ENCODE measurements at places on chromosomes 3 and 15. TPM values are rescaled to one million over a fixed set of nuclear protein-coding genes. Genes with fewer than 3 reads are reported as not detected.

DNA sequence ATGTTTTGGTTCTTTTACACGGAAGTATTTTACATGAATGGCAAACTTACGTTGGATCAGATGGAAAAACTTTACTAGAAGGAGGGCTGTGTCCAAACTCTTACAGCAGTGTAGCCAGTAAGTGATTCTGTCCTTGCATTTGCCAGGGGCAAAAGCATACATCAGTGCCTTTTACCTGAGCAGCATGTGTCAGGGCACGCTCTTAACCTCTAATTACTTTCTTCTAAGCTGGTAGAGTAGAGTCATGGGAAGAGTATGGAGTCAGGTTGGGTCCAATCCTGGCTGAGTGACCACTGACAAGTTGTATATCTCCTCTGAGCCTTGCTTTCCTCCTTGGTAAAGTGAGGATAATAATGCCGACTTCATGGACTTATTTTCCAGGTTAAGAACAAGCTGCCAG, 47.1 kb downstream of the RYR3 start:
- peak; percentile 39 for ATAC-seq

The APOD gene
- 3.5 TPM for total RNA-seq

- ATAC-seq, result peak; percentile 48
Observed at GRCh38 chr15:41558400-41559238, at the start of gene TYRO3. TSS of gene TYRO3 (plus strand) at chr15:41559212. CDS start at chr15:41559258, 46 bp downstream.

The TYRO3 gene
- 13.4 TPM for total RNA-seq

- ATAC-seq, result peak; percentile 99
Observed at GRCh38 chr3:106765342-106765741, 611.9 kb upstream of the CCDC54 start.

The ITGB5 gene
- 83.0 TPM for total RNA-seq

The PEX5L gene
- not detected for total RNA-seq

DNA sequence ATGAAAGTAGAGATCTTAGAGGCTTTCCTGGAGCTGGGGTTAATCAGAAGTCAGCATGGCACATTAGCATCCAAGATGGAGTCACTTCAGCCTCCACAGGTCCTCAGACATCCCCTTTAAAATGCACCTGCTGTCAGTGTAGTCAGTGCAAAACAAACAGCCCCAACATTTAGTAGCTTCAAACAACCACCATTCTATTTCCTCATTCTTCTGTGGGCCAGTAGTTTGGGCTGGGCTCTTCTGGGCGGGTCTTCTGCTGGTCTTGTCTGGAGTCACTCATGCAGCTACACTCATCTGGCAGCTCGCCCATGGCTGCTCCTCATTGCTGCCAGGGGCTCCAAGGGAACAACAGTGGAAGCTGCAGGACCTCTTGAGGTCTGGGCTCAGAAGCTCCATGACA, 99.9 kb downstream of the TLE3 start:
- peak; percentile 78 for ATAC-seq

DNA sequence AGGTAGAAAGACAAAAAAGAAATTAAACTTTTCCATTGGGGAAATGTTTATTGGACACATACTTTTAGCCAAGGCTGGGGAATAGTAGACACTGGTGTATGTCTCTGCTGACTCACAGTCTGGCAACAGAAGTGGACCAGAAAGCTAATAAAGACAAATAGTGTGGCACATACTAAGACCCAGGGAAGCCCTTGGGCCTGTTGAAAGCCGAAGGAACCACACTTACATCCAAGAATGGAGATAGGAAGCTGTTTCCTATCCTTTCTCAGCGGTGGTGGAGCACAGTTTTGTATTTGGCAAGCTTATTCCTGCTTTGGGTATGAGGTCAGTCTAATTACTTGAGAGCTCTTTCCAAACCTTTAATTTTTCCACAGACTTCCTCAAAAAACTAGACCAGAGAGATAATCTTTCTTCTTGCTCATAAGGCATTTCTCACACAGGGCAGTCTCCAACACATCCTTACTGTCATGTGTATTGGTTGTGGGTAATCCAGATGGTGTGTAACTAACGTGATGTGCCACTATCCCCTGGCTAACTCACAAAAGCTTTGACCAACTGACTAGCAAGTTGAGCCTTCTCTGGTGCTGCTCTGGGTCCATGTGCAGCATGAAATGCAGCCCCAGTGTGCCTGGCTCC, 279.1 kb upstream of the IGF1R start:
- no peak for ATAC-seq

- no peak for ATAC-seq
Observed at GRCh38 chr3:159028706-159029105, 226.9 kb downstream of the MFSD1 start.

The MYRIP gene
- 1.2 TPM for total RNA-seq

DNA sequence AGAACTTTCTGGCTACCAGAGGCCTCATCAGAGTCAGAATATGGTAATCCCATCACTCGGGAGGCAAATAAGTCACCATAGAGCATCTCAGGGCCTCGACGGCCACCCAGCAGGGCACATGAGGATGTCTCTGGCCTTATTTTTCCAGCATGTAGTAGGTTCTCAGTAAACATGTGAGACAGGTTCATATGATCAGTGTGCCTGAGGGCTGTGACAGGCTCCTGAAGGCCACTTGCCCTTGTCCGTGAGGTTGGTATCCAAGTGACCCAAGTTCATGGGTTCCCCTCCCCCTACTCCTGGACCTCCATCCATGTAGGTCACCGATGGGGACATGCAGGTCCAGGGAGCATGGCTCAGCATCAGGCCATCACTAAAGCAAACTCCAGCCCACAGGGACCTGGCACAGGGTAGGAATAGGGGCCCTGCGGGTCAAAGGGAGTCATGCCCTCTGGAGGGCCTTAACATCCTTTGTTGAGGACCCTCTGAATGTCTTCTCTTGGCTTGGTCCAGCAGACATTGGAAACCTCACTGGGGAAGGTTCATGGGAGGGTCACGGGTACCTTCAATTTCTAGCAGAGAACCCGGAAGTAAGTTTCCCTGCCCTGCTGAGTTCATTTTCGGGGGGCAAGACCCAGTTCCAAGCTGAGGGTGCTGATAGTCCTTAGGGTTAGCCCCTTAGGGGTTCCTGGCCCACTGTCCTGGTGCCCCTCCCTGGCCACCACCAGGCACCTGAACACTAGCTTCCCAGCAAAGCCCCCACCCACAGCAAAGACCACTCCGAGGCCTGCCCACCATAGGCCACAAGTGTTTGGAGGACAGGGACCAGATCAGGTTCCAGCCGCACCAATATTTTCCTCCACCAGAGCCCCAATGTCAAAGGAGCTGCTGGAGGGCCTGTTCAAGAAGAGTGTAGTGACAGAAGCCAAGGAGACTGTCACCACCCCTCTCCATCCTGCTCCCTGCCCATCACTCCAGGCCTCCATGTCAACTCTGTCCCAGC, 61.1 kb downstream of the ZNF445 start:
- ATAC-seq, result no peak

The FES gene
- 3.8 TPM for total RNA-seq

- no peak for ATAC-seq
Observed at GRCh38 chr15:93102211-93102610, 13.2 kb upstream of the RGMA start.

- ATAC-seq, result no peak
Observed at GRCh38 chr3:48596676-48597407, 1.7 kb upstream of the COL7A1 start.

GRCh38 chr15:51842852-51843737, 13.6 kb downstream of the TMOD3 start:
- ATAC-seq, result peak; percentile 88

DNA sequence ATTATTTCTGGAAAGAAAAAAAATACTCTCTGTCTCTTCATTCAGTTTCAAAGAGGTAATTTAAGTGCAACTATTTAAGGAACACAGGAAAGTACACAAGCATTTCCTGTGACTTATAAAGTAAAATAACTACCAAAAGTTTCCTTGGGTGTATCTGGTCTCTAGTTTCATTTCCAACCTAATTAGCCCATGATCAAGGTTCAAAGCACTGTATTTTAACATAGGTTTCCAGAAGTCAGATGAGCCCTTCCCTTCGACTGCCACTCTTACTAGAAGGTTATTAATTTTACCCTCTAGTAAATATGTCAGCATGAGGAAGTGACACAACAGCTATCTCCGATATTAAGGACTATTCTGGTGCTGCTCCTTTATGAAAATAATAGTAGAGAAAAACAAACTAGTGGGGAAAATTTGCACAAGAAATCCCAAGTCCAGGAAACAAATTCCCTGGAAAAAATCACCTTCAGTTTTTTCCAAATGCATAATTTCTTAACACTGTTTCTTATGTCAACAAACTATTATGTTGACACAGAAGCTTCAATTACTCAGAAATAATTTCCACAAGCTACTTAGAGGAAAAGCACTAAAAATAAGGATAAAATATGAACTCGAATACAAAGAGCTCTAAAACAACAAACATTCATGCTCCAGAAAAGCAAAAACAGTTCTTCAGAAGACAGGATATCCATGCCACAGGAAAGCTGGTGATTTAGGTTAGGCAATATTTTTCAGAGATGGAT, 35.3 kb downstream of the CCPG1 start:
- ATAC-seq, result no peak

The CD96 gene
- 1.0 TPM for total RNA-seq

The UACA gene
- 33.4 TPM for total RNA-seq

The TTBK2 gene
- total RNA-seq, result 5.4 TPM

The EXD1 gene
- not detected for total RNA-seq

The NSUN3 gene
- total RNA-seq, result 4.6 TPM

DNA sequence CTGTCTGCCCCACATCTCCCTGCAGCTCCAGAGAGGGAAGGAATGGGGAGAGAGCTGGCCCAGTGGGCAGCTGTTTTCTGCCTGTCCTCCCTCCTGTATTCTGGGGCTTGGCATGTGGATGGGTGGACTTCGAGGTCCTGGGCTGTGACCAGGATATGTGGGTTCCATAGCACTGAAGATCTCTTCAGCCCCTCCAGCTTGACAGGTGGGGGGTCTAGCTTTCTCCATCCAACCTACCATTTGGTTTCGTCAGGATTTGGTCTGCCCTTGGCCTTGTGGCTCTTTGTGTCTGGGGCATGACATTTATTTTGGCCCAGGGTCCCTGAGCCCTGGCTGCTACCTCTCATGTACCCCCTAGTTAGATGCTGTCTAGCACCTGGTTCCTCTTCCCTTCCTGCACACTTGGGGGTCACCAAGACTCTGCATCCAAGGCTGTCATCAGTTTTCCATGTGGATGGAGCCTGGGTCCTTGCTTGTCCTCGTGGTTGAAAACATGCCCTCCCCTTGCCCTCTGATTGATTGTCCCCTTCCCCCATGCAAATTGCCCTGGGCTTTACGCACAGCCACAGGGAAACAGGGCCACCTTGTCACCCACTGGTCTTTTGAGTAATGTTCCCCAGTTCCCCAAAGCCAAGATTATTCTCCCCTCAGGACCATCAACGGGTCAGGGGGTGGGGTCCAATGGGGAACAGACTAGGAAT, 3.2 kb downstream of the EPHB3 start:
- ATAC-seq, result no peak

- no peak for ATAC-seq
Observed at GRCh38 chr3:159258934-159259333, 457.1 kb downstream of the MFSD1 start.

DNA sequence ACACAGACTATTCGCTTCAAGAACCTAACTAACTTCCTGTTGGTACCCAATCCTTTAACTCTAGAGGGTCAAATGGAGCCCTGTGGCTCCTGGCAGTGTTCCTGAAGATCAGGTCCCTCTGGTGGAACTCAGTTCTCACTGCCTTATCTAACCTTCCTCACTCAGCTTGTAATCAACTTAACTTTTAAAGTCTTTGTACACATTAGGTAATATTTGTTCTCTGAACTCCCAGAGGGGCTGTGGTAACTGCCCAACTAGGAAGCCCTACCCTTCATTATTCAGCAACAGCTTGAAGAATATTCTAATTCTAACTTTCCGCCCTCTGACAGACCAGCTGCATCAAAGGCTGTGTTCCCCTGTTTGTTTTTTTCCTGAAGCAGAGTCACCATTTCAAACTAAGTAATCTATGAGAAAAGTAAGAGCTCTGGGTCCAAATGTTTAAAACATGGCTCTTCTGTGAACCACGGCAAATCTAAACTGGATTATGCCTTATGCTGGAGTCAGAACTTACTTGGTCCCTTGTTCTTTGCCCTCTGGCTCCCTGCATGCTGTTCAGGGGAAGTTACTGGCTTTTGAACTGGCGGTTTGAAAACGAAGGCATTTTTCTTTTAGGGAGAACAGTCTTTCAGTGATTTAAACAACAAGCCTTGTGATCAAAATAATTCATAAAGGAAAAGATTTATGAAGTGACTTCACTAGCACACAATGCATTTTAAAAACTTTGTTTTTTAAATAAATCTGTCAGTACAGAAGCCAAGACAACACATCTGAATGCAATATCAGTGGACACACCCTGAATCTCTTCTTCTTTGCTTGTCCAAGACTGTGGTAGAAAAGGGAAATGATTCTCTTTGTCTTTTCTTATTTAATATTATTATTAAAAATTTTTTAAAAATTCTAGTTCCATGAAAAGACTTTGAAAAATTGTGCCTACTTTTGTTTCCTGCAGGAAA, 365.6 kb downstream of the TIGIT start:
- no peak for ATAC-seq

- peak; percentile 62 for ATAC-seq
Observed at GRCh38 chr3:188152660-188153436, 1.1 kb upstream of the LPP start.

- no peak for ATAC-seq
Observed at GRCh38 chr15:29538044-29538443, 268.4 kb upstream of the NSMCE3 start.
